ENCODE measurements at places on chromosomes 5 and 9. TPM values are rescaled to one million over a fixed set of nuclear protein-coding genes. Genes with fewer than 3 reads are reported as not detected.

TEX48 gene
- not detected for polyA plus RNA-seq

RGS7BP gene
- polyA plus RNA-seq = not detected

CD180 gene
- not detected for polyA plus RNA-seq

OR1B1 gene
- polyA plus RNA-seq = not detected

EDIL3 gene
- 55.5 TPM for polyA plus RNA-seq

DNA sequence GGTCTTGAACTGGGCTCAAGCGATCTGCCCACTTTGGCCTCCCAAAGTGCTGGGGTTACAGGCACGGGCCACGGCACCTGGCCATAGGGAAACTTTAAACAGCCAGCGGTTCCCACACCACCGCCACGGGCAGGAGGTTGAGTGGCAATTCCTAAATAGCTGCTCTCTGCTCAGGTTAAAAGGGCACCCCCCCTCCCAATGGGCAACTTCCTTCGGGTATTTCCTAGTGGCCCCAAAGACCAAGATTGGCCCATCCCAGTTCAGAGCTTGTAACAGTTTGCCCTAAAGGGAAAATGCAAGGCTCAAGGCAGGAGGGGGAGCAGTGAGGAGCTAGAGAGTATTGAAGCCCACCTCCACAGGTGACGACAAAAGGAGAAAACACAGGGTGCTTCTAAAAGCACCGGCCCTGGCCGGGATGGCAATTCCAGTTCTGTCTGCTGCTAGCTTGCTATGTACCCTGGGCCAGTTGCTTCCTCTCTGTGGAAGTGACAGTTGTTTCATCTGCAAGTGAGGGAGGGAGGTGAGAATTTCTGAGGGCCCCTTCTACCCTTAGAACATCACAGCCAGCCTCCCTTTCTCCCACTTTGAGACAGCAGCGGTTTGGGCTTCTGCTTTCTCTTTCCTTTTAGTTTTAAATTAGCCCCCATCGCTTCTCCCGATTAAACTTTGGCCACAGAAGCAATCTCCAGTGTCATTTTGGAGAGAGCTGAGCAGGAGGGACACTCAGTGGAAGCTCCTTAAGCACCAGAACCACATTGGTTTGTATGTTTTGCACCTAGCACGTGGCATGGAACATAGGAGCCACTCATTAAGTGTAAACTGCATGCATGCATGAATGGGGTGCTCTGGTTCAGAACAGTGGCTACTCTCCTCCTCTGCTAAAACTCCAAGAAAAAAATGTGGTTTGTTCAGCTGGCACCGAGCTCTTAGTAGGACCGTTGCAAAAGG lies 17.3 kb upstream of the TNIP1 start:
- no peak for DNase-seq

- DNase-seq = peak; percentile 24
These were observed 160.6 kb downstream of the CCDC192 start for GRCh38 chr5:127863610-127864395.

DNA sequence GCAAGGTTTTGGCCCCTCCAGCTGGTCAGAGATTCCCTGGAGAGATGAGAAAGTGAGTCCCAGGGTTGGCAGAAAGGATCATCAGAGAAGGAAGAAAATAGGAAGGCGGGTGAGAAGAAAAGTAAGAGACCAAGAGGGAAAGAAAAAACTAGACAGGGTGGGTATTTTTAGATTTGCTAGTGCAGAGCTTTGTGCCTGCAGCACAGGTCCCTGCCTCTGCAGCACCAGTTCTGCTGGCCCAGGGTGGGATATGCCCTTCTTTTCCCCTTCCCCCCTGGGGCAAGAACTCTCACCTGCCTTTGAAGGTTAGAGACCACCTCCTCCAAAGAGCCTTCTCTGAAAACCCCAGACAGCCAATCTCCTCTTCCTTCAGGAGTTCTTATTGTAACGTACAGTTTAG lies 90.3 kb upstream of the EGFLAM start:
- DNase-seq = no peak

GRCh38 chr5:71601222-71602026 lies 14.3 kb downstream of the MCCC2 start:
- DNase-seq = peak; percentile 98

DNA sequence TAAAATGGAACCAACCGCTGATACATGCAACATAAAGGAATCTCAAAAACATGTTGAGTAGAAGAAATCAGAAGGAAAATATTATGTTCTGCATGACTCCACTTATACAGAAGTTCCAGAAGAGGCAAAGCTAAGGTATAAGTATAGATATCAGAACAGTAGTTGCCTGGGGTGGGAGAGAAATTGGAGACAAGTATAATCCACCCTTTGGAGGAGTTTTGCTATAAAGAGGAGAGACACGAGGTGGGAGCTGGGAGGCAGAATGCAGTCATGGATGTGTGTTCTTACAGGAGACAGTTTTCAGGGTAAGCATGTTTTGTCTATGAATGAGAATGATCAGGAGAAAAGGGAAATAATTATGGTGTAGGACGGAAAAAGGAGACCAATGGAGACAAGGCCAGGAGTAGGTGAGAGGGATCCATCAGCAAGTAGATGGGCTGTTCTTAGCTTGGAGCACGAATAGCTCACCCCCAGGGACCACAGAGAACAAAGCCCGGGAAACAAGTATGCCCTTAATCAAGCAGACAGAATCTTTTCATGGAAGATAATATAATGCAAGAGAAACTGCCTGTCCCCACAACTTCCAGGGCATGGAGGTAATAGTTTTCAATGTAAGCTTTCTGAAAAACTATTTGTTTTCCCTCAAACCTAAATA lies 72.2 kb downstream of the MED27 start:
- DNase-seq = no peak

DNA sequence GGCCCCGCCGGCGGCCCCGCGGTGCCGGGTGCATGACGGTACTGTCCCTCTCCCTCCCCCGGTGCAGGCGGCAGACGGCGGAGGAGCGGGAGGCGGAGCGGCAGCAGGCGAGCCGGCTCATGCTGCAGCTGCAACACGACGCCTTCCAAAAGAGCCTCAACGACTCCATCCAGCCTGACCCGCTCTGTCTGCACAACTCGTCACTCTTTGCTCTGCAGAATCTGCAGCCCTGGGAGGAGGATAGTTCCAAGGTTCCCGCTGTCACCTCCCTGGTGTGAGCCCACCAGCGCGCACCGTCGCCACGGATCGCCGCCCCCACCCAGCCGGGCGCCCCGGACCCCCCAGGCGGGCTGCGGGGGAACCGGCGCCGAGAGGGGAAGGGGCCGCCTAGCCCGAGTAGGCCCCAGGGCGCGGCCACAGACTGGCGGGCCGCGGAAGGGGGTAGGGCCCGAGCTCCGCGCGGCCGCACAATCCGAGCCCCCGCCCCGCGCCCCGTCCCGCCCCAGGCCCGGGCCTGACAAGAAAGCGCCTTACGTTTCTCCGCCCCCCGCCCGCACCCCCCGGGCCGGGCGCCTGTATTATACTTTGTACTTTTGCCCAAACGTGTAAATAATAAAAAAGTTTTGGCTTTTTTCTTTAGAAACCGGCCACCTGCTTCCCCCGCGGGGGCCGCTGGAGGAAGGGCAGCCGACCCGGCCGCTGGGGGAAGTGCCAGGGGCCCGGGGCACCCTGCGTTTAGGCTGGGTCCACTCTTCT lies 2.5 kb downstream of the TLX3 start:
- peak; percentile 39 for DNase-seq

GRCh38 chr9:124771867-124772679 lies 962 bp upstream of the NR6A1 start:
- peak; percentile 68 for DNase-seq

DNA sequence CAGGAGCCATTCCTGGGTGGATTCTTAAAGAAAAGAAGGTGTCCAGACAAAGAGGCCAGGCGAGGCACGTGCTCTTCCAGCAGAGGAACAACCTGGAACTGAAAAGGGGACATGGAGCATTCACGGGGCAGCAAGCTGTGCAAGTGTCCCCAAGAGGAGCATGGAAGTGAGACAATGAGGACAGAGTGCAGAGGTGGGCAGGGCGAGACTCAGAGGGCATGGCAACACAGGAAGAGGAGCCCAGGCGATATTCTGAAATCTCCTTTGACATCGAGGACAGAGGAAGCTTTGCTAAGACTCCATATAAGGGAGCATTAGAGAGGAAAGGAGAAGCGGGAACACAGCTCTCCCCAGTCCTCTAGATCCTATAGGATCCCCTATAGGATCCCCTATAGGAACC lies 29.4 kb upstream of the SPATA31E1 start:
- no peak for DNase-seq

GRCh38 chr5:113179156-113179555 lies 202.6 kb downstream of the DCP2 start:
- no peak for DNase-seq

- no peak for DNase-seq
These were observed 24.1 kb downstream of the SAR1B start for GRCh38 chr5:134608555-134608954.

- DNase-seq = peak; percentile 49
These were observed 72.5 kb downstream of the CEP120 start for GRCh38 chr5:123350742-123351141.

- DNase-seq = no peak
These were observed 78.1 kb upstream of the CDK20 start for GRCh38 chr9:88052321-88052965.

GRCh38 chr9:72371151-72371550 lies 6.1 kb upstream of the ZFAND5 start:
- no peak for DNase-seq

Measured in IMR-90 (cell line).